ENCODE measurements at places on chromosomes 4 and X. TPM values are rescaled to one million over a fixed set of nuclear protein-coding genes. Genes with fewer than 3 reads are reported as not detected.
A peak's percentile ranks its signal among the peaks of the same experiment; 100 is the strongest.

DNA sequence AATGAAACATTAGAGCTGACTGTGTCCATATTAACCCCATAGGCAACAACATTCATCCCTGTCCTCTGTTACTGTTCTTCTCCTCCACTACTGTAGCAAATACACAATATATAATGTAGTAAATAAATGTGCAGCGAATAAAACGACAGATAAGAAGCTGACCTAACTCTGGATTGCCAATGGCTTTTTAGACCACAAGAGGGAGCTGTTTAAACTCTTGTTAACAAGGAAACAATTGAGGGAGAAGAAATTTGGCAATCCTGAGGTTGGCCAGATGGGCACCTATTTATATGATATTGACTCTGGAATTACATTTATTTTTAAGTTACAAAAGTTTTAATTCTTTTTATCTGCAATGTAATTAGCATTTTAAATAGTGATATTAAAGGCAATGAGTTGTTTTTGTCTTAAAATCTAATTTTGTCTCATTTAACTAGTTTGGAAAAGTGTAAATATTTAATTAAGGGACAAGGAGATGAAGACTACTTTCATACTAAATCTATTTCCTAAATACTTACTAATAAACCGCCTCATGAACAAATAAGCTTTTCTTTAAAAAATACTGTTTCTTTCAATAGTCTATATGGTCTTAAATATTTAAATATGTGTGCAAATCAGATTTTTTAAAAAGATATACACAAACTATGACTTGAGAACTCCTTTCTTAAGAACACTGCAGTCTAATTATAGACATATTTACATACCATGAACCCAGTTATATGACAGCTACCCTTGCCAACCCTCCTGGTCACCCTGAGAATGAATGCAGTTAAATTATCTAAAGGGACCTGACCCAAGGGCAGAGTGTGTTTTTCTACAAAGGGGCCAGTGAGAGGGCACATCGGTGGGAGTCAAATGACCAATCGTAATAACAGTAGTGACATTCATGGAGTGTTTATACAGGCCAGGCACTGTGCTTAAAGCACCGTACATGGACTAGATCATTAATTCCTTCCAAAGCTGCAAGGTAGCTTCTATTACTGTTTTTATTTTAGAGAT lies 52.9 kb upstream of the HPF1 start:
- no peaks in the 10 kb centered on the region for H3K4me1 ChIP-seq
- no peaks in the 10 kb centered on the region for H3K27me3 ChIP-seq

GRCh38 chr4:96343836-96344235 lies 503.9 kb downstream of the PDHA2 start:
- no peak overlapping the region for H3K27ac ChIP-seq
- H3K27me3 ChIP-seq = no peaks in the 10 kb centered on the region
- H3K4me3 ChIP-seq = no peak overlapping the region
- DNase-seq = no peak

DNA sequence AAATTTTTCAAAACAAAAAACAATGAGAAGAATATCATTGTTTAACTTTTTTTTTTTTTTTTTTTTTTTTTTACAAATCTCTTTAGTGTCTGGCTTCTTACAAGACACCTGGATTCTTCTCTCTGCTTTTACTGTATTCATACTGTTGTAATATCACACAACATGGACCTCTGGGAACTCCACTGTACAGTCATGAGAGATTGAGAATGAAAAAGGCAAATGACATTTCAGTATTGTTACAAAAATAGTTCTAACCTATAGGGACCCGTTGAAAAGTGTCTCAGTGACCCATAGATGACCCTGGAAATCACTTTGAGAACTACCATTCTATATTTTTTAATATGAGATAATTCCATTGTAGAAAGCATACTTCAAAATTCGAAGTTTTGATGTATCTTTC lies 124.4 kb downstream of the SLIT2 start:
- DNase-seq = no peak
- H3K4me3 ChIP-seq = no peak overlapping the region
- H3K4me1 ChIP-seq = peaks cover 15% of the 10 kb centered on the region
- no peak overlapping the region for H3K27ac ChIP-seq
- no peaks in the 10 kb centered on the region for H3K27me3 ChIP-seq

- H3K27ac ChIP-seq = no peak overlapping the region
- no peaks in the 10 kb centered on the region for H3K4me1 ChIP-seq
- peaks cover under 1% of the 10 kb centered on the region for H3K27me3 ChIP-seq
- H3K36me3 ChIP-seq = no peaks in the 10 kb centered on the region
These were observed 57.4 kb upstream of the SLC16A2 start for GRCh38 chrX:74363914-74364313.

GRCh38 chr4:102553982-102554381 lies 52.8 kb downstream of the NFKB1 start:
- H3K4me1 ChIP-seq = peaks cover 5% of the 10 kb centered on the region
- H3K27me3 ChIP-seq = no peaks in the 10 kb centered on the region
- DNase-seq = no peak
- no peaks in the 10 kb centered on the region for H3K36me3 ChIP-seq
- no peak overlapping the region for H3K4me3 ChIP-seq

GRCh38 chrX:19194285-19195242 lies 72.3 kb upstream of the ADGRG2 start:
- no peak overlapping the region for H3K4me3 ChIP-seq
- peaks cover 3% of the 10 kb centered on the region for H3K4me1 ChIP-seq
- H3K27me3 ChIP-seq = no peaks in the 10 kb centered on the region
- no peak overlapping the region for H3K27ac ChIP-seq

- no peaks in the 10 kb centered on the region for H3K27me3 ChIP-seq
- peak overlapping the region; percentile 96 for H3K27ac ChIP-seq
These were observed 6.6 kb downstream of the SMS start for GRCh38 chrX:21946925-21947641.

- no peak overlapping the region for H3K4me3 ChIP-seq
- DNase-seq = no peak
- H3K4me1 ChIP-seq = peaks cover 34% of the 10 kb centered on the region
- H3K36me3 ChIP-seq = no peaks in the 10 kb centered on the region
- peaks cover 3% of the 10 kb centered on the region for H3K27me3 ChIP-seq
These were observed 1.1 kb upstream of the CHST7 start for GRCh38 chrX:46572340-46572936.

DNA sequence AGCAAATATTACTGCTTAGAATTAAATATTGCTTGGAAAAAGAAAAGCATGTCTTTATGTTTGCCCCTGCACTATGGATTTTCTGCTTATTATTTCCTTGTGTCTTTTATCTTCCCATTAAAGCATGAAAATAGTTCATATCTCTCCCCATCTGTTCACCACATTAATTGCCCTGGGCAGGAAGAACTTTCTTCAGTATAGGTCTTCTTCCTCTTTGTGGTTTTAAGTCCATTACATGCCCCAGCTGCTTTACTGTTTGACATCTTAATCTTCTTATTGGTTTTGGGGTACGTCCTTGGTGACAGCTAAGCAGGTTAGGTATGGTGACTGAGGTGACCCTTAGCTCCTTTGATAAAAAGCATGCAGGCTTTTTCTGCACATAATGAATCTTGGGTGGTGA lies 157.3 kb downstream of the AASDH start:
- H3K4me3 ChIP-seq = no peak overlapping the region
- no peak for DNase-seq
- H3K4me1 ChIP-seq = peaks cover 22% of the 10 kb centered on the region
- H3K27me3 ChIP-seq = no peaks in the 10 kb centered on the region

GRCh38 chr4:168097161-168097560 lies 4.8 kb downstream of the ANXA10 start:
- no peak overlapping the region for H3K4me3 ChIP-seq
- no peak for DNase-seq
- no peak overlapping the region for H3K27ac ChIP-seq
- no peaks in the 10 kb centered on the region for H3K4me1 ChIP-seq
- H3K27me3 ChIP-seq = no peaks in the 10 kb centered on the region

The RTL3 gene
- total RNA-seq = not detected

The SLITRK2 gene
- total RNA-seq = not detected
